ENCODE measurements at places on chromosomes 6 and 20.
A peak's percentile ranks its signal among the peaks of the same experiment; 100 is the strongest.

- peak; percentile 98 for DNase-seq
Observed at GRCh38 chr6:53326372-53327016, 22.3 kb downstream of the ELOVL5 start.

- no peak for DNase-seq
Observed at GRCh38 chr20:47198254-47198671, 158.2 kb downstream of the ZMYND8 start.

DNA sequence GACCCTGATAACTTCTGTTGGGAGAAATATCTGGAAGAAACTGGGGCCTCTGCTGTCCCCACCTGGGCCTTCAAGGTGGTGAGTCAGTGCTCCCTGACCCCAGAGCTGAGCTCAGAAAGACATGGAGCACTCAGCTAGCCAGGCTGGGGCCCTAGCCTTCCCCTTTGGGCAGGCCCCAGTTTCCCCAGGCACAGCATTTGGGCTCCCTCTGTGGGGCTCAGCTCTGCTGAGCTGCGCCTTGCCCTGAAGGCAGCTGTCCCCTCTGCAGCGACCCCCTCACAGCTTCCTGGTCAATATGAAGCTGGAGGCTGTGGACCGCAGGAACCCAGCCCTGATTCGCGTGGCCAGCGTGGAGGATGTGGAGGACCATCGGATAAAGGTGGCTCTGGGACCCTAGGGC is 24.8 kb upstream of the SGK2 start:
- no peak for DNase-seq

GRCh38 chr20:34302312-34302722 is 838 bp downstream of the AHCY start:
- peak; percentile 59 for DNase-seq

DNA sequence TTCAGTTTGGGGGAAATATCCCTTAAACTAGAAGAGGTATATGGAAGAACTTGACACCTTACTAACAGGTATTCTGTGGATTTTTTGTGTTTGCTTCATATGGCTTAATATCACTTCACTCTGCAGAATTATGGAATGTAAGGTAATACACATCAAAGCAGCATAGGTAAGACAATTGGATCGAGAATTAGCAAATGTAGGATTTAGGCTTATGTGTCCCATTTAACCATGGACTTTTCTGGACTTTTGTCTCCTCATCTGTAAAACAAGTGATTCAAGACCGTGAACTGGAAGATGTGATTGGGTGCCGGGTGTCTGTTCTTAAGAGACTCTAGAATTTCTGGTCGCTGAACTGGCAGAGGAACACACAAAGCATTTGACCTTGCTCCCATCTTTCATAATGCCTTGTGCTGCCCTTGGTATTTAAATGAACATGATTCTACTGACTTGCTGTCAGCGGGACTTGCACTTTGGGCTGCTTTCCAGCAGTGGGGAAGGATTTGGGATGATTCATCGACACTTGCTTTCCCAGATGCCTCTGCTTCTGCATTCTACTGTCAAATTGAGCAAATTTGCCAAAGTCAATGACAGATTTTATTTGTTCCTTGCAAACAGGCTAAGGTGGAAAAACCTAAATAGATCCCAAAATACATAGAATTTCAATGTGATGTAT is 199.8 kb downstream of the PLCB1 start:
- DNase-seq, result peak; percentile 86

DNA sequence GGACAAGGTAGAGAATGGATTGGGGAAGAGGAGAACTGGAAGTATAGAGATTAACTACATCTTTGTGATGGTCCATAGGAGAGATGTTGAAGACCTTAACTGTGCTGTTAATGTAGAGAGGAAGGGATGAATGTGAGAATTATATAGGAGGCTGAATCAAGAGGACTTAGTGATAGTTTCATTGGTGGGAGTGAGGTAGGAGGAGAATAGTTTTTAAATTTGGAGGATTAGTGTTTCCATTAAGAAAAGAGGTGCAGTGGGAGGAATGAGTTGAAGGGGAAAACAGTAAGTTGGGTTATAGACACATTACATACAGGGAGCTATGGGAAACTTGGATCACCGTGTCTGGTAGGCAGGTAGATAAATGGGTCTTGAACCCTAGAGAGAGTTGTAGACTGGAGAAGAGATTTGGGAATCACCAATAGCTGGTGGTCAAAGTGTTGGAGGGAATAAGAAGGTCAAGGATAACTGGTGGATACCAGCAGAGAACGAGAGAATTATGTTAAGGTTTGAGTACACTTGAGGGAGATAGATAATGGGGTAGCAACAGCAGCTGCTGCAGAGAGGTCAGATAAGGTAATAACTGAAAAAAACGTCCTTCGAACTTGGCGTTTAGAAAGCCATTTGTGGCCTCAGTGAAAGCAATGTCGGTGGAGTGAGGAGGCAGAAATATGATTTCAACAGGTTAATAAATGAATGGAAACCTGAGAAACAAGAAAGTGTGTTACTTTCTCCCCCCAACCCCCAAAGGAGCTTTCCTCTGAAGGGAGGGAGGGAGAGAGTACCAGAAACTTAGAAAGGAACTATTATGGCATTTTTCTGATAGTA is 3.1 kb downstream of the C6orf89 start:
- no peak for DNase-seq

DNA sequence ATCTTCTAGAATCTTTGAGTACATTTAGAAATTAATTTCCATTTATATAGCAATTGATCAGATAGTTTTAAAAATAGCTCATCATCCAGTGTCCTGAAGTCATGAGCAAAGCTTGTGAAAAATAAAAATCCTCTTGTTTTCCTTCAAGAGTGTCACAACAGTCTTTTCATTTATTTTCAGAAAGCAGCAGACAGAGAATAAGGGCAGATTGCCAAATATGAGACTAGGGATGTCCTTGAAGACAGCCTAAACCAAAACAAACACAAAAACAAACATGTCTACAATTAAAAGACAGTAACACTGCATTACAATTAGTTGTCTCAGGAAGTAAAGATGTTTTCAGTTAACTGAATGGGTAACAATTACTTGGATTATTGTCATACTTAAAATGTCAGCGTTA is 682.8 kb downstream of the TFAP2A start:
- peak; percentile 2 for DNase-seq

GRCh38 chr20:2320813-2321658 is 25.2 kb downstream of the TGM3 start:
- DNase-seq, result no peak

DNA sequence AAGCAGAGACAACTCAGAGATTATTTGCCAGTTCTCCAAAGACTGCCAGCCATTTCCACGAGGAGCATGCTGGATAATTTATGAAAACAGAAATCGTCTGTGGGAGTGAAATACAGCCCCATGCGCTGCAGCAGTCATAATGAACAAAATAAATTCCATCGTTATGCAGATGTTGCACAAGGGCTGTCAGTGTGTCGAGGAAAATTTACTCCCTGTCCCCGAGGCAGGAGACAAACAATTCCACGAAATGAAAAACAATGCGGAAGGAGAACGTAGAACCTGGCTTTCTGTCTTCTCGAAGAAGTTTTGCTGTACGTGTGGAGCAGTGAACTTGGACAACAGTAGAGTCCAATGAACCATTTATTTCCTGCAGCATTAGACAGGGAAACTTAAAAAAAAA is 399.4 kb downstream of the CD83 start:
- DNase-seq, result peak; percentile 49
